ENCODE measurements at places on chromosomes 6 and 20.
A peak's percentile ranks its signal among the peaks of the same experiment; 100 is the strongest.

- no peak for DNase-seq
These were observed 1025.0 kb upstream of the GJE1 start for GRCh38 chr6:141107591-141108160.

- DNase-seq, result no peak
These were observed 7.6 kb upstream of the CLDN20 start for GRCh38 chr6:155256122-155256795.

GRCh38 chr6:31558631-31559500 lies 11.5 kb downstream of the NFKBIL1 start:
- peak; percentile 69 for DNase-seq

- no peak for DNase-seq
These were observed 7.0 kb downstream of the ELMO2 start for GRCh38 chr20:46399401-46399800.

GRCh38 chr6:140256248-140256647 lies 881.8 kb upstream of the CITED2 start:
- DNase-seq, result no peak

DNA sequence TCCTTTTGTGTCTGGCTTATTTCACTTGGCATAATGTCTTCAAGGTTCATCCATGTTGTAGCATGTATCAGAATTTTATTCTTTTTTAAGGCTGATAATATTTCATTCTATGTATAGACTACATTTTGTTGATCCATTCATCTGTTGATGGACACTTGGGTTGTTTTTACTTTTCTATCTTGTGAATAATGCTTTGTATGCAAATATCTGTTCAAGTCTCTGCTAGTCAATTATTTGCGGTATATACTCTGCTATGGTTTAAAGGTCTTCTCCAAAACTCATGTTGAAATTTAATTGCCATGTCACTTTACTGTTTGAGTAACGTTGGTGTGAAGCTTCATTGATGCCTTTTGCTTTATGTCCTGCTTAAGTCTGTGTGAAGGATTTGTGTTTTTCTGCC lies 27.5 kb downstream of the ECI2 start:
- no peak for DNase-seq

DNA sequence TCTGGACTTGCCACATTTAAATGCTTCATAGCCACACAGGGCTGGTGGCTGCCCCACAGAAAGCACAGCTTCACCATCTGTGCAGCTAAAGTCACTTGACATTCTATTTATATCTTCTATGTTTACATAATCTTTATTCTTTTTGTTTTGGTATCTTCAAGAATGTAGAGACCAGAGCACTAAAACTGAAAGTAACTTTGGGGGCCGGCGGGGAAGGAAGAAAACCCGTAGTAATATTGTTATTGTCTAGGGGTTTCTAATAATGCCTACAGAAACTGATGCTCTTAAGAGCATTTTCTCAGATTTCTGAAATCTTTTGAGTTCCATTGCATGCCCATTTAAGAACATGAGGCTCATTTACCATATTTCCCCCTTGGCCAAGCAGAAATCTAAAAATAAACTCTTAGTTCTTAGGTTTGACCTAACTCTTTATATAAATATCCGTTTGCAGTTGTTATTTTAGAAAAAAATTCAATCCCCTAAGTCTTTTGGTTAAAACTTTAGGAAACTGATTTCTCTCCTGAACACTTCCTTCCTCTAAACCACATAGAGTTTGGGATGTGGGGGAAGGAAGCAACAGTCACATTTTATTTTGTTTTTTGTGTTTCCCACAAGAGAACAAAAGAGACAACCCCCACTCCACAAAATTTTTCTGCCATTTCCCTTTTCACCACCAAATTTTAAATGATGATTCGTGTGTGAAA lies 207.6 kb downstream of the OGFRL1 start:
- DNase-seq, result peak; percentile 24

- no peak for DNase-seq
These were observed 25.5 kb upstream of the SMIM26 start for GRCh38 chr20:18541741-18542140.

- no peak for DNase-seq
These were observed 243.0 kb upstream of the RIN2 start for GRCh38 chr20:19515074-19515473.

DNA sequence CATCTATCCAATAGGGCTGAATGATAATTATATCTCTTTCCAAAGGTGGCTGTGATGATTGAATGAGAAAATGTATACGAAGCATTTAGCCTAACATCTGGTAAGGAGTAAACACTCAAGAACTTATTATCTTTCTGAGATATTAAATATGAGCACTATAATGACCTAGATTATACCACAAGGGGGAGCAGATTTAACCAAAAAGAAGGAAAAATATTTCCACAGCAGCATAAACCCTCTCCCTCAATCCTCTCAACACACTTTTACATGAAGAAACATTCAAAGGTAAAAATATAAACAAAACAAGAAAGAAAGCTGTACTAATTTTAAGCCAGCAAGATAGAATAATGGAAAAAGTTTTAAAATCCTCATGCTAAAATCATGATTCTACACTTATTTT lies 68.4 kb downstream of the SHPRH start:
- no peak for DNase-seq

- no peak for DNase-seq
These were observed 64.0 kb downstream of the RREB1 start for GRCh38 chr6:7171733-7172132.

GRCh38 chr6:80639181-80639629 lies 532.7 kb downstream of the BCKDHB start:
- no peak for DNase-seq

- DNase-seq, result no peak
These were observed 34.0 kb downstream of the NUDT3 start for GRCh38 chr6:34358389-34358905.

- peak; percentile 58 for DNase-seq
These were observed 191.2 kb downstream of the ZNF217 start for GRCh38 chr20:53402233-53403005.

GRCh38 chr6:100101644-100102043 lies 107.6 kb upstream of the MCHR2 start:
- no peak for DNase-seq

DNA sequence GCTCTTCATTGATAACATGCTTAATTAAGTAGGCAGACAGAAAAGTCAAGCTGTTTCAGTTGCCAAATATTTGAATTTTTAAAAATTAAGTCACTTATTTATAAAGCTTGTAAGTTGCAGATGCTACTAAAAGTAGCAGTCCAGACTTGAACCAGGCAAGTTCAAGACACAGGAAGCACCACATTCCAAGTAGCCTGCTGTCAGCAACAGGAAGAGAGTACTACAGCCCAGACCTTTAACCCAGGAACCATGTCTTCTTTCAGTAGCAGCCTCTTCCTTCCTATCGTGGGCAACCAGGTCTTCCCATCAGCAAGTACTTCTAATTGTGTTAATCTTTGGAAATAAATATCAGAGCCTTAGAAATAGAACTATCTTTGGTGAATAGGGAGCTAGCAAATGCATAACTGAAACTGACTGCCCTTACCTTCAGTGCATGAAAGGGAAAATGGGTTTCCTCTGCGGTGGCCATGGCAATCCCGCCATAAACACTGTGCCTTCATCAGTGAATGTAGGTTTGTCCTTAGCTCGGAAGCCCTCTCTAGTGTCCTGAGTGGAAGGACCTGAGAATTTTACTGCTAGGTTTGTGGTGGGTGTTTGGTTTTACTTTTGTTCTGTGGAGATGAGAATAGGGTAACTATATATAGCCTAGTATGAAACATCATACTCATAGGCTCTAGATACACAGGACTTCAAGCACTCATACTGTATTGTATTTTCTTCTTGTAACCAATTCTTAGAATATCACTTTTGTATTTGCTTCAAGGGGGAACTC lies 95.6 kb downstream of the SYCP2 start:
- DNase-seq, result no peak

DNA sequence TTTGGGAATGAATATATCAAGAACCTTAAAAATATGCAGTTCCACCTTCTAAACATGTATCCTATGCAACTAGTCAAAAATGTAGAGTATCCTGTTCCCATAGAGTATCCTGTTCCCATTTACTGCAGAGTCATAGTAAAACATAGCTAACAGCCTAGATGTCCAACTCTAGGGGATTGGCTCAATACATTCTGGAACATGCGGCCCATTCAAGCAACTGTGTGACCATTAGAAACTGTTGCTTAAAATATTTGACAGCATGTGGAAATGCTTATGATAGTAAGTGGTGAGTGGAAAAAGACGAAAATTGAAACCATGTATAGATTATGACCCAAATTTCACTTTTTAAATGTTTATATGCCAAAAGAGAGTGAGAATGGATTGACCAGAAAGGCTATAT lies 11.2 kb downstream of the FOXP4 start:
- DNase-seq, result no peak

- DNase-seq, result peak; percentile 24
These were observed 124.9 kb upstream of the NRN1 start for GRCh38 chr6:6131492-6132109.

Data from activated CD8-positive, alpha-beta T cell treated with anti-CD3 and anti-CD28 coated beads, Interleukin-2, amount 10 ng/mL, durations not matched to agents 7 days and 5 days (primary cell).